ENCODE measurements at places on chromosomes 16 and 17.

- no peak for DNase-seq
Observed at GRCh38 chr17:44223541-44224071, 4.1 kb upstream of the UBTF start.

DNA sequence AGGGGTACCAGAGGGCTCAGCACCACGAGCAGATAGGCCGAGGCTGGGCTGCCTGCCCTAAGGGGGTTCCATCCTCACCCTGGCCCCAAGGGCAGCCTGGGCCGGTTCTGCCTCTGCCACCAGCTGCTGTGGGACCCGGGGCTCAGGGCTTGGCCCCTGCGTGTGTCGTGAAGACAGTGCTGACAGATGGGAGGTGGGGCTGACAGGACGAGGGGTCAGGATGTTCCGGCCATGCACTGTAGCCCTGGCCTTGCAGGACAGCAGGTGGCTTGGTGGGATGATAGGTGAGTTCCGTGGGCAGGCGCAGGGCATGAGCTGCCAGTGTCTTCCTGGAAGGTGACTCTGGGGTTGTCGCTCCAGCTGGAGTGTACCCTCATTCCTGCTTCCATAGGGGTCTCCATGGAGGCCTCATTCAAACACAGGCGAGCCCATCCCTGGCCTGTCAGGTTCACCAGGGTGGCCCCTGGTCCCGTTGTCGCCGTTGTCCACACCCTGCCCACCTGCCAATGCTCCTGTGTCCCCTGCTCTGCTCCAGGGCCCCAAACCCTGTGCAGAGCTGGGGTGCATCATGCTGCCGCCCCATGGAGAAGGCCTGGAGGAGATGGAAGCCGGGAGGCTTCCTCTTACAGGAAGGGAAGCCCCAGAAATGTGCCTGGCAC lies 57.2 kb downstream of the WDR45B start:
- no peak for DNase-seq

GRCh38 chr16:10850478-10850850 lies 26.5 kb upstream of the CIITA start:
- DNase-seq, result no peak

- DNase-seq, result no peak
Observed at GRCh38 chr16:80263848-80264694, 276.7 kb upstream of the DYNLRB2 start.

DNA sequence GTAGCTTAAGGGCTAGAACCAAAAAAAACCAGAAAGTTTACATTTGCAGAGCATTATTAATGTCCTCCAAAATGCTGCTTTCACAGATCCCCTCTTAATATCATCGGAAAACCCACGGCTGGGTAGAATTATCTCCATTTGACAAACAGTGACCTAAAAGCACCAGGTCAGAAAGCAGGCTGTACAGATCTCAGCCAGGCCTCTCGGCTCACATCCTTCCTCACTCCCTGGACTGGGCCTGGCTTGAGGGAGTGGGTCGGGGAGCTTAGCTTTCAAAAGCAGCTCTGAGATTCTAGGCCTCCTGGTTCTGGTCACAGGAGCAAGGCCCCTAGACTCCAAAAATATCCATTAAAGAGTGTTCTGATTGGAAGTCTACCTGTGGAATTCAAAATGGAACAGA lies 9.1 kb upstream of the SLC12A3 start:
- no peak for DNase-seq

- no peak for DNase-seq
Observed at GRCh38 chr17:81811705-81812570, 8.0 kb downstream of the GCGR start.

GRCh38 chr16:81775570-81775969 lies 3.5 kb upstream of the PLCG2 start:
- no peak for DNase-seq

DNA sequence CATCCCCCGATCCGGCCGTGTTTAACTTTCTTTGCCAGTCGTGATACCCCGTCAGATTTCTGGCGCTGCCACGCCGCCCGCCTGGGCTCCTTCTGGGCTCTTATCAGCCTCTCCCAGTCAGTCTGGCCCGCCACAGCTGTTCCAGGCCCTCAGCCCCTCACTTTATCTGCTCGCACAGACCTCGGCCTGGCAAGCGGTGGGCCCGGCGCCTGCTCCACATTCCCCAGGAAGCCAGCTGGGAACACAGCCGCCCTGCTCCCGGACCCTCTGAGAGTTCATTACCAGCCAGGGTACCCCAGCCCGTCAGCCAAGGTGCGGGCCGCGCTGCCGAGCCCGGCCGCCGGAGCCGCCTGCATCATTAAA lies 157.5 kb downstream of the ZNF423 start:
- DNase-seq, result no peak

DNA sequence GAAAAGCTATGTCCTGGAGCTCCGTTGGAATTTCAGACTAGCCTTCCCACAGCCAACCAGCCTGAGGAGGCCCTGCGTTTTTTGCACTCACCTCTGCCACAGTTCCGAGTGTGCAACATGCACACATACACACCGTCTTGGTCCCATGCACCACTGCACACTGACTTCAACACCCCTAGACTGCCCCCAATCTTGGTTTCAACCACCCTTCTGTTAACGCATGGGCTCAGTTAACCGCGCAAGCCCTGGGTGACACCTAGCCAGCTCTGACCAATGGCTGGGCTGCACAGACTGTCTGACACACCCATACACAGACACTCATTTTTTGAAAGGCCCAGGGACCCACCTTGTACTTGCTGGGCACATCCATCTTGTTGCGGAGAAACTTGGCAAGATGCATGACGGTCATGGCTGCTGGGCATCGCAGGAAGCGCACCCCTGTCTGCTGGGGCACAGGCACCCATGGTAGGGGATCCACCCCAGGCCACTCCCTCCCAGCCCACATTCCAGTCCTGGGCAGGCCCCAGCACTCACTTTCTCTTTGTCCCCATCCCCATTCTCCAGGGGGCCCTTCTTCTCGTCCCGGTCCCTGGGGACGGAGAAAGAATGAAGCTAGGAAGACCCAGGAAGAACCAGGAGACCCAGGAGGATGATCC lies 8.0 kb downstream of the CISD3 start:
- no peak for DNase-seq

GRCh38 chr16:49281843-49282642 lies 405 bp upstream of the CBLN1 start:
- peak; percentile 99 for DNase-seq

GRCh38 chr16:84913315-84913714 lies 93.5 kb downstream of the CRISPLD2 start:
- DNase-seq, result no peak
